Articular chondrocyte of knee joint (primary cell): ENCODE measurements at places on chromosomes 4 and X. TPM values are rescaled to one million over a fixed set of nuclear protein-coding genes. Genes with fewer than 3 reads are reported as not detected.

Gene SSX2B
- total RNA-seq: not detected in 2 replicates

Gene VSIG1
- under 0.01 TPM in 2 replicates for total RNA-seq

Gene GYG2
- 1.5 and 3.8 TPM in 2 replicates for total RNA-seq

Gene DHRSX
- 14.9 and 28.6 TPM in 2 replicates for total RNA-seq

Gene CENPVL2
- total RNA-seq: not detected in 2 replicates

Gene COL4A6
- total RNA-seq: not detected in 2 replicates

Gene GSX2
- 0.43 TPM in 1 of 2 replicates, not detected in the other for total RNA-seq

Gene HPGD
- not detected in 2 replicates for total RNA-seq

Gene LANCL3
- total RNA-seq: 0.78 and 1.3 TPM in 2 replicates

Gene PRRG1
- 20.5 and 21.4 TPM in 2 replicates for total RNA-seq
